COLO829 (cell line): ENCODE measurements at places on chromosomes 6 and 20.

DNA sequence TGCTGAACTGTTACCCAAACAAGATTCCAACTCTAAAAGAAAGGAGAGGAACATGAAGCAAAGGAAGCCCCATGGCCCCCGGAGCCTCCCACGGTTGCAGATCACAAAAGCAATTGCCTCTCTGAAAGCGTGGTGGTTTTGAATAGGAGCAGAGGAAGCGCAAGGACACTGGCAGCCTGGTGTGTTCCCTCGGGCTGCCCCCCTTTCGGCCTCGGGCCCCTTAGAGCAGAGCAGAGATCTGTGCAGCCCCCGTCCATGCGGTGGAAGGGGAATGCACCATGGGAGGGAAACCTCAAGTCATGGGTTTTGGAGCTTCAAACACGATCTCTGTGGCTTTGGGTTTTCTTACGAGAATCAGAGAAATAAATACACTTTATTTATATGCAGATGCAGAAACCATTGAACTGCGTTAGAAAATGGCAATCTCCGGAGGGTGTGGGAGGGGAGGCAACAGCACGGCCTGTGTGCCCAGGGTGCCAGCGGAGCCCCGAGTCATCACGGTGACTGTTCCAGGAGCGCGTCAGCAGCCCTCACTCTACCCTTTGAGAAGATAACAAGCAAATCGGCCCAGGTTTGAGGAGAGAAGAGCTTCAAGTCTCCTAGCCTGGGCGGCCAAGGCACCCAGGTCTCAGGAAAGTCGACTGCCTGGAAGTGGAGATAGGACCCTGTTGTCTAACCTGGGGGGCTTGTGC lies 20.5 kb downstream of the FOXF2 start:
- no peak for DNase-seq

DNA sequence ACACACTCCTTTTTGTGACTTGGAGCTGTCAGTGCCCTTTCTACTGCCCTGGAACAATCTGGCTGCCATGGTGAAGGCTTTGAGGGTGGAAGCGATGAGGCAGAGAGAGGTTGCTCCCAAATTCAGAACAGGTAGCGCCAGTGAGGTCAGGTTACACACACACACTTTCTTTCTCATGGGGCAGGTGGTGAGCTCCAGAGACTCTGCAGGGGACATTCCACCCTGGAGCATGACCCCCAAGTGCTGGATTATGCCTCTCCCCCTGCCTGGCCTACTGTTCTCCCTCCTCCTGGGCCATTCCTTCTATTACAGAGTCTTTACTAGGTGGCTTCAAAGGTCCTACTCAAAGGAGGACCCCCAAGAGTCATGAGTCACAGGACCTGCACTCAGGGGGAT lies 98.0 kb downstream of the EYA2 start:
- no peak for DNase-seq

DNA sequence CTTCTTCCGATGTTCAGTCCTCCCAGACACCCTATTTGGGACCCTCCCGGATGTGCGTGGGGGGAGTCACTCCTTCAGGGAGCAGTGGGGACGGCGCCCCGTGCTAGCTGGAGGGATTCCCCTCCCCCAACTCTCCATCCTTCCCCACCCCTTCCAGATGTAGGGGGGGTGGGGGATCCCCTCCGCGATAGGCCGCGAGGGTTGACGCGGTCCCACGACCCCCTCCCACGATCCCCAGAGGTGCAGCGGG lies 548 bp downstream of the GNL1 start:
- no peak for DNase-seq

DNA sequence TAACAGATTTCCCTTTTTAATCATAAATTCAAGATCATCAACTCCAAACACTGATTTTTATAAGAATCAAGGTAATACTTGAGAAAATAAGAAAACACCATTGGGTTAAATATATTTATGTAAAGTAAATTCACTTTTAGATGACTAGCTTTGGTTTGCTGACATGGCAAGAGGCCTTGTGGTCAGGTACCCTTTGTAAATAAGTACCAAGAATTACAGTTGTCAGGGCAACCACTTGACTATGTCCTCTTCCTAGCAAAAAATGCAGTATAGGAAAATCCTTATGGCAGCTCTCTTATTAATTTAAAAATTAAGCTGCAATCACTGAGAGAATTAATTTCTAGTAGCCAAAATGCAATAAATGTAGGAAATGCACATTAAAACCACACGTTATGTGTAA lies 153.8 kb downstream of the INSM1 start:
- DNase-seq = no peak

DNA sequence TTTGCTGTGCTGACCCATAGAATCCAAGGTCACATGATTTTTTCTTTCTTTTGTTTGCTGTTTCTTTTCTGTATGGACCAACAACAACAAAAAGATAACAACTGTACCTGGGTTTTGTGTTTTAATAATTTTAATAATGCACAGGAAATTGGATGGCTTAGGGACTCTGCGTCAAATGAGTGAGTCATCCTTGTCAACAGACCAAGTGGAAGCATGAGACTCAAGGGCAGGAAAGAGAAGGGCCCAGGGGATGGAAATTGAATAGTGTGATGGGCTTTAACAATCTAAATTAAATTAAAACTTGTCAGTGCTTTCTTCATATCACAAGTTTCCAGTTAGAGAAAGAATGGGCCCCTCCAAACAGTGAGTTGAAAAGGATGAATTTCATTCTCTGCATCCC lies 413.0 kb downstream of the PREX1 start:
- DNase-seq = no peak

DNA sequence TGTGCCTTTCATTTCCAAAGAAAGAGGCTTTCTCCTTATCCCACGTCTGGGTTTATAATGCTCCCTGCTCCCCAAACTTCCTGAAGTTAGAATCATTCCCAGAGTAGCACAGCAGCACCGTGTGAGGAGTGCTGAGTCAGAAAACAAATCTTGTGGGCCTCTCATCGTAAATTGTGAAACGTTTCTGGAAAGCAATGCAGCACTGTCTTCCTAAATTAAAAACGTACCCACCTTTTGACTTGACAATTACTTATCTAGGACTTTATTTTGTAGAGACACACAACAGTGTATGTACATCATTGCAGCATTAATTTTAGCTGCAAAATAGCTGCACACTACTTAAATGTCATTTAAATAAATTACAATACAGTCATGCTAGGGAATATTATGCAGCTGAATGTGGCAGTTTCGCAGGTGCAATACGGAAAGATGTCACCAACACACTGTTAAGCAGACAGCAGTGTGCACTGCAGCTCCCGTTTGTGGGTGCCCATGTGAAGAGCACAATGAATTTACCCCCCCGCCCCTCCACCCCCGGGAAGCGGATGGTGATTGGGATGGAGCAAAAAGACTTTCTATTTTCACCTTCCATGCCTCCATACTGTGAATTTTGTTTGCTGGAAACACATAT lies 30.8 kb downstream of the RRBP1 start:
- no peak for DNase-seq

GRCh38 chr20:50592282-50593004 lies 82.3 kb downstream of the PTPN1 start:
- no peak for DNase-seq

DNA sequence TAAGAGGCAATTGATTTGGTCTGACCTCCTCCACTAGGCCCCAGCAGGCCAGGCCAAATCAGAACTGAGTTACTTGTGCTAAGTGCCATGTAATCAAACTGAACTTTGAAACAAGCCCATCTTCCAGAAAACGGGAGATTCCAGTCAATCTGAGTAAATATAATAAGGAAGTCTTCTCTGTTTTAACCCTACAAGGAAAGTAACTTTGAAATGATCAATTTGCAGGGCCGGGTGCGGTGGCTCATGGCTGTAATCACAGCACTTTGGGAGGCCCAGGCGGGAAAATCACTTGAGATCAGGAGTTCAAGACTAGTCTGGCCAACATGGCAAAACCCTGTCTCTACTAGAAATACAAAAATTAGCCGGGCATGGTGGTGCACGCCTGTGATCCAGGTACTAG lies 2.0 kb upstream of the SHLD1 start:
- DNase-seq = no peak

- peak; percentile 72 for DNase-seq
These were observed 55.1 kb downstream of the STAU1 start for GRCh38 chr20:49132995-49133478.

GRCh38 chr6:144675231-144675861 lies 390.2 kb downstream of the UTRN start:
- DNase-seq = no peak

- no peak for DNase-seq
These were observed 250.0 kb downstream of the HIVEP2 start for GRCh38 chr6:142695016-142695415.

DNA sequence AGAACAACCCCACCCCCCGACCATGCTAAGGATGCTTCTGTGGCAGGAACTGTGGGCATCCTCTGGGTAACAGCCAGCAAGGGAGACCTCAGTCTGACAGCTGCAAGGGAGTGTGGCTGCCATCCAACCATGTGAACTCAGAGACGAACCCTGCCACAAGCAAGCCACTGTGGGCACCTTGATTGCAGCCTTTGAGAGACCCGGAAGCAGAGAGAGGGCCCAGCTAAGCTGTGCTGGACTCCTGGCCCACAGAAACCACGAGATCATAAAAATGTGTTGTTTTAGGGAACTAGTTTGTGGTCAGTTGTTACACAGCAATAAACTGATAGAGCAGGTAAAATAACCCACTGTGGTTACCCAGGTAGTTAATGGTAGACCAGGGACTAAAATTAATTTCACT lies 414.6 kb downstream of the CDH26 start:
- DNase-seq = no peak

GRCh38 chr6:130529569-130530149 lies 163.8 kb downstream of the TMEM200A start:
- DNase-seq = no peak

GRCh38 chr20:23277316-23277715 lies 73.3 kb upstream of the NXT1 start:
- DNase-seq = no peak

DNA sequence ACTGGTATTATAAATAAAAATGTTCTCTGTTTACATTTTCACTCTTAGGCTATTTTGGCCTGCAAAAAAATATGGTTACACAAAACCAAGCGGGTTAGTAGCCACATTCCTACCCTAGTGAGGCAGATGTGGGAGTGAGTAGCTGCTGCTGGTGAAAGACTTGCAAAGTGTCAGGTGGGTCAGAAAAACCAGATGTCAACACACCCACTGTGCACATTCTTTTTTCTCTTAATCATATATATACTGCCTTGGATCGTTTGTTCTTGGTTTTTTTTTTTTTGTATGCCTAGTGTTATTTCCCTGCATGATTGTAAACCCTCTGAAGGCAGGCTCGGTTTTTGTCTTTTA lies 68.0 kb upstream of the TFB1M start:
- DNase-seq = no peak

DNA sequence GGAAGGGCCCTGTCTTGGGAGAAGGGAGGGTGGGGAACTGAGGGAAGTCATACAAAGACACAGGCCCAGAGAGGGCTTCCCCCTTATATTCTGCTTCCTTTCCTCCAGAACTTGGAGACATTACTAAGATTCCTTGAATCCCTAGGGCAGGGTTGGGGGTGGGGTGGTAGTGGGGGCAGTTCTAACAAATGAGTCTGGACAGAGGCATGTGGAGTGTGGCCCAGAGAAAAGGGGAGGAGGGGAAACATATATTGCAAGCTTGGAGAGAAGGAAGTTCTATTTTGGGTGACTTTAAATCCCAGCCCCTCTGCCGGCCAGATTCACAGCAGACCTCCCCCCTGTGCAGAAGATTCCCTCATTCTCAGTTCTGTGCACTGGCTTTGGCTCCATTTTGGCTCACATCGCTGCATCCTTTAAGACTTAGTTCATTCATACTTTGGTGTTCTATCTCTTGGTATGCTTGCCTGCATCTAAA lies 43.7 kb downstream of the DAAM2 start:
- DNase-seq = no peak

DNA sequence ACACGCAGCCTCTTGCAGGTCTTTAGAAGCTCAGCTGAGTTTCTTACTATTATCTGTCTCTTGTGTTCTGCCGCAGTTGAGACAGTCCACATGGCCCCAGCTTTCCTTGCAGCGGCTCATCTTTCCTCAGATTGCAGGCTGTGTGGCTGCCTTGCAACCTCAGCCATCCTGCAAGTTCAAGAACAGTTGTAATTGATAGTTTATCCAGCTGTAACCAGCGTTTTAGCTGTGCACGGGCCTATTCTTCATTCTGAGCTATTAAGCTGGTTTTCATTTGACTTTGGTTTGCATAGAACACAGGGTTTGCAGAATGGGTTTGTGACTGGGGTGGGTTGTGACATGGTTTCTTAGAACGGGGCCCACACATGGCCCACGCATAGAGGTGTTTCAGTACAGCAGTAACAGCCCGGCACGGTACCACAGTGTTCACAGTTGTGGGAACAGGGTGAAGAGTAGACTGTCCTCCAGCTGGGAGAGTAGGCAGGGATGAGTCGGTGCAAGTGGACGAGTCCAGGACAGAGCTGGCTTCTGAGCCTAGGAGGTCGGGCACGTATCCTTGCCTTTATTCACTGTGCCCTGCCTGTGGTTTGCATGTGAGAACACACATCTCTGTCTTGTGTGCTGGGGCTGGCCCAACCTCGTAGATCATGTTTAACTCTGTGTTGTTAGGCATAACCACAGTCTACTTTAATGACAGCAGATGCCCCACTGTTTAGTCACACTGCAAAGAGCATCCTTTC lies 89.2 kb downstream of the RPP40 start:
- DNase-seq = no peak

- DNase-seq = no peak
These were observed 25.0 kb downstream of the KIF3B start for GRCh38 chr20:32302507-32302872.

- no peak for DNase-seq
These were observed 43.1 kb downstream of the MICA start for GRCh38 chr6:31446481-31446880.

- DNase-seq = peak; percentile 20
These were observed 511.3 kb downstream of the PHF3 start for GRCh38 chr6:64146876-64147275.

DNA sequence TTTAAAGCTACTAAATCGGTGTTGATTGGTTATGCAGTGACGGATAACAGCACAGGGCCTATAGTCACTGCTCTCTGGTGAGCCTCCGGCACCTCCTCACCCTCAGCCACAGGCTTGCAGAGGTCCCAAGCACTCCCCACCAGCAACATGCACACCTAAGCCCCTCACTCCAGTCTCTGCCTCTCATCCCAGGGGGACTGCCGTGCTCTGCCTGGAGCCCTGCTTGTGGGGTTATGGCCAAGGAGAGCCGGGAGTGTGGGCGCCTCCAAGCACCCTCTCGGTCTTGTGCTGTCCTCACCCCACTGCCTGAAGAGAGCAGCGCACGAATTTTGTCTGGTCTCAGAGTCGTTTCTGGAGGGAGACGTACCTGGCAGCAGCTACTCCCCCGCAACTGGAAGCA lies 6.8 kb upstream of the EEF1A2 start:
- no peak for DNase-seq

DNA sequence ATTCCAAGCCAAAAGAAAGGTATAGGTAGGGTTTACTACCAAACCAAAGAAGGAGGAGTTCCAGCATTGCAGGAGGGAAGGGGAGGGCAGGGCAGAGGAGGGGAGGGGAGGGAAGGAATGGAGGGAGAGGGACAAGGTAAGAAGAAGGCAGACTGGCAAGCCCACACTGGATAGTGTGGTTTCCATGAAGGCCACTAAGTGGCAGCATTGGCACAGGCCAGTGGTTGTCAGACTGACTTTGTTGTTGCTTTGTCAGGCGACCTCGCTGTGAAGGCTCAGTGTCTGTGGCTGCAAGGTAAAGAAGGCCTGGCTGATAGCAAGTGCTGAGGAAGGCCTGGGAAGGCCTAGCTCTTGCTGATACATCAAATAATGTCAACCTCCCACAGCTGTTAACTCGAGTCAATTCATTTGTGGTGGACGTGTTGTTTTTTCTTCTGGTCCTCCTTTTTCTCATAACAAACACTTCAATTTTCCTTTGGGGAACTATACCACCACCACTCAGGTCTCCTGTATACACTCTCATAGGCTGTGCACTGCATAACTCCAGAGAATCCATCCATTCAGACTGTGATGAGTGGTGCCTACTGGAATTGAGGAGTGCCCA lies 7.7 kb upstream of the ZNF334 start:
- peak; percentile 87 for DNase-seq
